ENCODE measurements at places on chromosomes 7 and 10.
A peak's percentile ranks its signal among the peaks of the same experiment; 100 is the strongest.

- DNase-seq = no peak
Observed at GRCh38 chr7:102407910-102408309, 11.7 kb downstream of the PRKRIP1 start.

DNA sequence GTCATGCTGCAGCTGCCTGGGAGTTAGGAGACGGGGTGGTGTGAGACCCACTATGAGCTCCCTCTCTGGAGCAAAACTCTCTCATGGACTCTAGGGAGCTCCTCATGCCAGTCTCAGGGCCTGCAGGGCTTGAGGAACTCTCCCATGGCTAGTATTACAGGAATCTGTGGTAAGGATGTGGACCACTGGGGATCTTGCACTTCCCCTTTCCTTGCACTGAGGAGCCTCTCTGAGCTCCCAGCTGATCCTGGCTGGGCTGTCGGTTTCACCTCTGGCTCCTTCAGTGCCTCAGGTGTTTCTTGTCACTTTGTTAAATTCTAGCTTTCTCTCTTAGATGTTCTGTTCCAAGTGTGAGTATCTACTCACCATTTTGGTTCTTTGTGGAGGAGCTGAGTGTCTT lies 71.6 kb upstream of the IMMP2L start:
- DNase-seq = no peak

DNA sequence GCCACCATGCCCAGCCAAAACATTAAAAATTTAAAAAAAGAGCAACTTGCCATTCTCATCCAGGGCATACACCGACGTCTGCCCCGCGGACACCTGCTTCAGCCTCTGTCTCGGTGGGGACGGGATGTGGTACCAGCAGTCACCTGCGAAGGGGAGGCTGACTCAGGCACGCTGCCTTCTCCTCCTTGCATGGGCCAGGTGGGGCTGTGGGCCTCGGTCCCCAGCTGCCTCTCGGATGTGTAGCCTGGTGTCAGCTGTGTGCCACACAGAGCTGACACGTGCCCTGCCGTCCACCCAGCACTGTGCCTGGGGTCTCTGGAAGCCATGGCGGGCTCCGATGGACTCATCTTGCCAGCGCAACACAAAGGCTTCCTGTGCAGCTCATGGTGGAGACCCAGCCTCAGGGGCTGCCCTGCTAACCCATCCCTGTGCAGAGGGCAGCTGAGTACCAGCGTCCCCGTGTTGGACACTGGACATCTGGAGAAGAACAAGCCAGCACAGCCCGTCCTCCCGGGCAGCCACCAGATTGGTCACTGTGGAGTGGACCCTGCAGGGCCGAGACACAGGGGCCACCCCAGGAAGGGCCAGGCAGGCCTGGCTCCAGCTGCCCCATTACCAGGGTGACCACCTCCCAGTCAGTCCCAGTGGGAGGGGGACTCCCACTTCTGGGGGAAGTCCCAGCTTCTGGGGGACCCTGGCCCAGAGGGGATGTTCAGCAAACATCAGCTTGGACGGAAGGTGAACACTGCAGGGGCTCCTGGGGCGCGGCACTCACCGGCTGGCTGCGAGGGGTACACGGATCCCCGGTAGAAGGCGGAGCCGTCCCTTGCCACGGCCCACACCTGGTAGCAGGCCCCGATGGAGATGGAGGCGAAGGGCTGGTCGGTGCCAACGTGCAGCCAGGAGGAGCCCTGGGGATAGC lies 10.6 kb downstream of the BHLHA15 start:
- DNase-seq = peak; percentile 32

- DNase-seq = no peak
Observed at GRCh38 chr7:113582471-113582870, 336.3 kb downstream of the PPP1R3A start.

- DNase-seq = peak; percentile 46
Observed at GRCh38 chr7:95686109-95686508, 86.2 kb upstream of the DYNC1I1 start.

- no peak for DNase-seq
Observed at GRCh38 chr7:108189733-108190388, 59.7 kb upstream of the LAMB4 start.

DNA sequence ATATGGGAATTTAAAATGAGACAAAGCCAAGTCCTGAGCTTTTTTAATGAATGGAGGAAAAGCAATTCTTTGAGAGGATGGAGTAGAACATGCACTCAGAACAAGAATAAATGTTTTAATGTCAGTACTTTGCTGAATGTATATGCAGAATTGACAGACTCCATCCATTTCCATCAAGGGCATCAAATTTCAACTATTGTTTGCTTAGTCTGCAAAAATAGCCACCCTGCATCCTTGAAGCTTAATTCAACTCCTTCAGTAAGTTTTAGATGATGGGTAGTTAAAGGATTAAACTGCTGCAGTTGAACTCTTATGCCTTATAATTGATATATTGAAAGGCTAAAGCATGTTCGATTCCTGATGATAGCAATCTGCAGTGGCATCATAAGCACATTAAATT lies 99.7 kb upstream of the IFRD1 start:
- no peak for DNase-seq

- no peak for DNase-seq
Observed at GRCh38 chr10:47034441-47035051, 123.3 kb downstream of the PTPN20 start.
